Kidney (tissue), 22 donors: ENCODE measurements at places on chromosomes 1 and 21. TPM values are rescaled to one million over a fixed set of nuclear protein-coding genes. Genes with fewer than 3 reads are reported as not detected.

Gene DFFB
- 5.6 TPM for polyA plus RNA-seq

GRCh38 chr1:185565302-185565701 lies 168.9 kb upstream of the HMCN1 start:
- no peak for DNase-seq

Gene SRGAP2B
- polyA plus RNA-seq = 9.3 TPM

Gene IPO9
- 21.6 TPM for polyA plus RNA-seq

Gene RNU1-4
- polyA plus RNA-seq = 26.8 TPM

- DNase-seq = no peak
Observed at GRCh38 chr1:175520186-175520585, 223.2 kb downstream of the TNR start.

Gene UROD
- polyA plus RNA-seq = 172 TPM

GRCh38 chr1:220769205-220769604 lies 17.5 kb upstream of the MTARC1 start:
- DNase-seq = no peak

- no peak for DNase-seq
Observed at GRCh38 chr1:204289280-204289679, 70.4 kb downstream of the PLEKHA6 start.

Gene RUNX3
- polyA plus RNA-seq = 0.47 TPM

DNA sequence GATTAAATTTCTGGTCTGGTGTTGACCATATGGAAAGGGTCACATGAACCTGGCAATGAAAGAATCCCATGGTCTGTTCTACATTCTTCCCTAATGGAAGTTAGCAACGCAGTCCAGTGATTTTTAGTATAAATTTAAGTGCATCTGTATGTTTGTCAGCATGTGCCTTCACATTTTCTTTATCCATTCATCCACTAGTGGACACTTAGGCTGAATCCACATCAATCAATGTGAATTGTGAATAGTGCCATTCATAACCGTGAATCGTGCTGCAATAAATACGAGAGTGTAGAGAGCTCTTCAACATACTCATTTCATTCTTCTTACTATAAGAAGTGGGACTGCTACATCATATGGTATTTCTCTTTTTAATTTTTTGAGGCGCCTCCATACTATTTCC lies 12.7 kb upstream of the IFI16 start:
- DNase-seq = no peak

GRCh38 chr1:240611619-240612480 lies at the start of gene GREM2:
Gene GREM2, minus strand, starts transcription at chr1:240612155. Its CDS starts 118,680 bp downstream, at chr1:240493475.
- DNase-seq = peak; percentile 79

DNA sequence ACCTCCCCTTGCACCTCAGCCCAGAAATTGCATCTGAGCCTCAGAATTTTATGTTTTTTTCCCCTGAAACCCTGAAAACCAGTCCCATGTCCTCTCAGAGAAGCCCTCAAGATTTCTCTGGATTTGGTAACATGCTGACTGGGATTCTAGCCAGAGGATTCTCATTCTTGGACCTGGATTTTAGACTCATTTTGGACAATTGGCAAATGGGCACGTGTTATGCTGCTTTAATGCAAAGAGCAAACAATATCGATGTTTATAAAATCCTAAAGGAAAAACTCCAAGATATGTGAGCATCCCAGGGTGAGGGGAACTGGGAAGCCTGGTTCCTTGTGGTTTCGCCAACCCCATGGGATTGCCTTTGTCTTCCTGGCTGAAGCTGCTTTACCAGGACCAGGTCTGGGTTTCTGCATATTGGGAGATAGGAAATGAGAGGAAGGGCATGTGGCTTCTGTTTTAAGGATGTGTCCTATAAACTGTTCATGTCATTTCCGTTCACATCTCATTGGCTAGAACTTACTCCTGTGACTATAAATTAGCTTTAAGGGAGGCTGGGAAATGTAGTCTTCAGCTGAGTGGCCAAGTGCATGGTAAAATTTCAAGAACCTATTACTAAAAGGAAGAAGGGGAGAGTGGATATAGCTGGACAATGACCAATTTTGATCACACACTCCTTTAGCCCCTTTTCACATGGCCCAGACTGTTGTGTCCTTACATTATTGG lies 27.2 kb upstream of the BCL10 start:
- no peak for DNase-seq

- DNase-seq = peak; percentile 60
Observed at GRCh38 chr1:175373786-175374623, 181.4 kb upstream of the KIAA0040 start.

DNA sequence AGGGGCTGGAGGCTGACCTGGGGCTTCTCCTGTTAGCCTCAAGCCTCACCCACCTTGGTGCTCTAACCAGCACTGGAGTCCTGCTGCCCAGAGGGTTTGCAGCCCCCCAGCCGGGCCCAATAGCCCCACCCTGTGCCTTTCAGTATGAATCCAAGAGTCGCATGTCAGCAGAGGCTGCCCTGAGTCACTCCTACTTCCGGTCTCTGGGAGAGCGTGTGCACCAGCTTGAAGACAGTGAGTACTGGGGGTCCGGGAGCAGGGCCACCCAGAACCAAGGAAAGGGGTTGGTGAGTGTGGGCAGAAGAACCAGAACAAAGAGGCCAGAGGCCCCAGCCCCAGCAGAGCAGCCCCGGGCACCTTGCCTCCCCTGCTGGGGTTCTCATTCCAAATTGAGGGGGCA lies 25.6 kb downstream of the CDK18 start:
- no peak for DNase-seq

Gene C1orf141
- polyA plus RNA-seq = not detected

GRCh38 chr1:156073740-156074139 lies 8.5 kb downstream of the MEX3A start:
- DNase-seq = no peak
